Heart left ventricle (tissue), 16 donors: ENCODE measurements at places on chromosomes 11 and 22. TPM values are rescaled to one million over a fixed set of nuclear protein-coding genes. Genes with fewer than 3 reads are reported as not detected.

The ST14 gene
- 3.8 TPM for total RNA-seq

The GPHA2 gene
- not detected for total RNA-seq

The CEND1 gene
- total RNA-seq, result 0.44 TPM

The SIAE gene
- 56.7 TPM for total RNA-seq
